ENCODE measurements at places on chromosomes 11 and 22.

DNA sequence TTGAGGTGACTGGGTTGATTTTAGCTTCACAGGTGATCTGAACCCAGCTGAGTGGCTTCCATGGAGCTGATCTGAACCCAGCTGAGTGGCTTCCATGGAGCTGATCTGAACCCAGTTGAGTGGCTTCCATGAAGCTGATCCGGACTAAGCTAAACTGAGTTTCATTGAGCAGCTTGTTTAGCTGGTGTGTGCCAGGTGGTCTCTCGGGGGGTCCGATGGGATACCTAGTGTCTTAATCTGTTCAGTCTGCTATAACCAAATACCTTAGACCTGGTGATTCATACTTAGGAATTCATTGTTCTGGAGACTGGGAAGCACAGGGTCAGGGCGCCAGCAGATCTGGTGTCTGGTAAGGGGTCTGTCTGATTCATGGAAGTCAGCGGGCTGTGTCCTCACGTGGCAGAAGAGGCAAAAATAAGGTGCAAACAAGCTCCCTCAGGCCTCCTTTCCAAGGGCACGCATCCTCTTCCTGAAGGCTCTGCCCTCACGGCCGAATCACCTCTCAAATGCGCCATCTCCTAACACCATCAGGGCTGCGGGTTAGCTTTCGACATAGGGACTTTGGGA, 52.5 kb upstream of the KCNQ1OT1 start:
- DNase-seq = no peak

DNA sequence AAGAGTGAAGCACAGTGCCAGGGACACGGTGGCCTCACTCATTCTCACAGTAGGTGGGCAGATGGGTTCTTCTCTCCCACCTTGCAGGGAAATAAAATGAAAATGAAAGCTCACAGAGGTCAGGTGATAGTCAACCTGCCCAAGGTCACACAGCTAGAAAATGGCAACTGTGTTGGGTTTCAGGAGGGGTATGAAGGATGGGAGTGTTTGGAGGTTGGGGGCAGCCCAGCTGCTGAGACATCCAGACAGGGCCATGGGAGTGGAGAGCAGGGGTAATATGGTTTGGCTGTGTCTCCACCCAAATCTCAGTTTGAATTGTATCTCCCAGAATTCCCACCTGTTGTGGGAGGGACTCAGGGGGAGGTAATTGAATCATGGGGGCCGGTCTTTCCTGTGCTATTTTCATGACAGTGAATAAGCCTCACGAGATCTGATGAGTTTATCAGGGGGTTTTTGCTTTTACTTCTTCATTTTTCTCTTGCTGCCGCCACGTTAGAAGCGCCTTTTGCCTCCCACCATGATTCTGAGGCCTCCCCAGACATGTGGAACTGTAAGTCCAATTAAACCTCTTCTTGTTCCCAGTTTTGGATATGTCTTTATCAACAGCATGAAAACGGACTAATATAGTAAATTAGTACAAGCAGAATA, 247.0 kb downstream of the TENM4 start:
- DNase-seq = no peak

DNA sequence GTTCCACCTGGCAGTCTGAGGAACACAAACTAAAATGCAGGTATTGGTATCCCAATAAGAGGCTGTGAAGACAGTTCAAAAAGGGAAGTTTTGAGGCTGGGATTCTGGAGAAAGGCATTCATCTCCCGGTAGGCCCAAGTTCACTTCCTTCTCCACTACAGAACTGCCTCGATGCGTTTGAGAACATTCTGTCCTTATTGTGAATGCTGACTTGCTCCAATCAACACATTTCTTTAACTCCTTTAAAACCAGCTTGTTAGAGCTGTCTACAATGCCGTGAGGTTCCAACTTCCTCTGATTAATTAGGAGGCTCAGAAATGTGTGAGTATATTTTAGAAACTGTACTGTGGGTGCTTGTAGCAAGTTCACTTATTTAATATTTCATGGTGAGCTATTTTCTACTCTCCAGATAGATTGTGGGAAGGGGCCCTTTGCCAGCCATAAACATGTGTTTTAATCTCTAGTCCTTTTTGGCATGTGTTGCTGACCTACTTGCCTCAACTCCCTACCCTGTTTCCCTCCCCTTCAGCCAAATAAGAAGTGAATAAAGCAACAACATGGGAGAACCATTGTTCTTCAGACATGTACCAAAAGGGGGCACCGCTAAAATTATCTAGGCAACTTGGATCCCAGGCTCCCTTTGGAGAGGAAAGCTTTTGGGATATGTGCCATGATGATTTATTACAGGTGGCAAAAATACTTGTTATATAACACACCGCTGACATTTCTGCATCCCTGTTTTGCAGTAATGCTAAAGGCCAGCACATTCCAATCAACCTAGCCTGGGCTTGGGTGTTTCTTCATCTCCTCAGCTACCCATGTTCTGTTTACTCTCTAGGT, 245.6 kb downstream of the BLID start:
- DNase-seq = no peak

DNA sequence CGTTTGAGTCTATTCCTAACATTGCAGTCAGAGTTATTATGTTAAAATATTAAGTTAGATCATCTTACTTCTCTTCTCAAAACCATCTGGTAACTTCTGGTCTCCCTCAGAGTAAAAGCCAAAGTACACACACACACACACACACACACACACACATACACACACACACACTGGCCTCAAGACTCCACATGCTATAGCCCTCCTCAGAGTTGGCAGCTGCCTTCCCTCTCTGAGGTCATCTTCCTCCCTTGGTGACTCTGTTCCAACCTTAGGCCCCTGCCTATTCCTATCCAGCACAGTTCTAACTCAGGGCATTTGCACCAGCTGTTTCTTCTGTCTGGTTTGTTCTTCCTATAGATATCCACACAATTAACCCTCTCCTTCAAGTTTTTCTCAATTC, 272.0 kb upstream of the SESN3 start:
- no peak for DNase-seq

Measured in T follicular helper cell (primary cell).